Stimulated activated CD4-positive, alpha-beta T cell treated with anti-CD3 and anti-CD28 coated beads, TNF-alpha, amount 100 ng/mL, for 48 hours (primary cell): ENCODE measurements at places on chromosomes 4 and X.

DNA sequence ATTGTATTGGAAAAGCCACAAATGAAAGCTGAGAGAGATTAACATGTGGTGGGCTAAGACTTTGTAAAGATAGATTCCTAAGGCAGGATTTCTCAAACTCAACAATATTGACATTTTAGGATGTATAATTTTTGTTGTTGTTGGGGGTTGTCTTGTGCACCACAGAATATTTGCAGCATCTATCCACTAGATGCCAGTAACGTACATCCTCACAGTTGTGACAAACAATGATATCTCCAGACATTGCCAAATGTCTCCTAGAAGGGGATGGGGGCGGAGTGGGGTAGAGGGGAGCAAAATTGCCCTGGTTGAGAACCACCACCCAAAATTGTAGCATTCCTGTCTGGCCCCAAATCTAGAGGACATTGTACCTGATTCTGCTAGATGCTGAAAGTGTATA is 14.7 kb upstream of the CBR4 start:
- DNase-seq: no peak

- DNase-seq: no peak
Measured at GRCh38 chr4:110704748-110705439, 82.0 kb upstream of the PITX2 start.

GRCh38 chr4:153154007-153154975 is 50.0 kb upstream of the TRIM2 start:
- DNase-seq: no peak

DNA sequence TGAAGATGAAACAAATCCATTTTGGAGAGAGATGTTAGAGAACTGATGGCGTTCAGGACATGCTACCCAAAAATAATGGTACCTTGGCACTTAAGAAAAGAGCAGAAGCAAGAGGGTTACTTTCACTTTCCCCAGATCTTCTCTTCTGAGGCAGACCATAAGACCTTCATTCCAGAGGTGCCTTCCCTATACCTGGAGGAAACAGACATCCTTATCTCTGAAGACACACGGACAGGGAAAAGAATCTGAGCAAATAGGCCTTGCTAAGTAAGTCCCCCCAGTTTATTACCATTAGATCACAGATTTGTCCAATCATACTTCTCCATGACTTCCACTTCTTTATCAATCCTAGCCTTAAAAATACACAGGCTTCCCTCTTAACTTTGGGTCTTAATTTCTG is 2.0 kb upstream of the FGF2 start:
- DNase-seq: no peak

- DNase-seq: no peak
Measured at GRCh38 chrX:56232221-56233082, at the start of gene KLF8. KLF8 (plus strand) TSS chrX:56232356; CDS start chrX:56233335, 979 bp downstream.

DNA sequence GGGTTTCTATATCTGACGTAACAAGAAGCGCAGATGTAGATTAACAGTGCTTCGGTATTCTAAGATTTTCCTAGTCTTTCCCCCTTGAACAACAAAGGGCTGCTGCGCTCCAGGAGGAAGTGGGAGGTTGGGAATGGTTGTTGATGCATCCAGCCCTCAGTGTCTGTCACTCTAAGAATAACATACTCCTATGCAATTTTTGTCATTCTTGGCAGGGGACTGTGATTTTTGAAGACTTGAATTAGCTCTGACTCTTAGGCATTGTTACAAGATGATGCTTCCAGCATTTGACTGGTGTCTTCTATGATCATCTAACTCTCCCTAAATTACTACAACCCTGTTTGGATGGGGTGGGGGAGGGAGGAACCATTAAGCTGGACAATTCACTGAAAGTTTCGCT is 394.2 kb downstream of the ARHGAP24 start:
- no peak for DNase-seq
